ENCODE measurements at places on chromosomes 6 and 20.

GRCh38 chr6:37478827-37479226 is 20.9 kb downstream of the CCDC167 start:
- peaks cover 26% of the 10 kb centered on the region for H3K4me1 ChIP-seq
- no peak overlapping the region for H3K27ac ChIP-seq
- H3K27me3 ChIP-seq: no peaks in the 10 kb centered on the region
- DNase-seq: no peak
- H3K36me3 ChIP-seq: peaks cover 100% of the 10 kb centered on the region

DNA sequence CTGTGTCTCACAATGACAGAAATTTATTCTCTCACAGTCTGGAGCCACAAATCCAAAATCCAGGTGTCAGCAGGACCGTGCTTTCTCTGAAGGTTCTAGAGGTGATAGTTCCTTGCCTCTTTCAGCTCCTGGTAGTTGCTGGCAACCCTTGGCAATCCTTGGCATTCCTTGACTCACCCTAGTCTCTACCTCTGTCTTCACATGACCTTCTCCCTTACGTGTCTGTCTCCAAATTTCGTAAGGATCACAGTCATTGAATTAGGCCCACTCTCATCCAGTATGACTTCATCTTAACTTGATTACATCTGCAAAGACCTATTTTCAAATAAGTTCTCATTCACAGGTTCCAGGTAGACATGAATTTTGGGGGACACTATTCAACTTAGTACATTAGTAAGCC is 143.1 kb downstream of the CEP57L1 start:
- H3K27me3 ChIP-seq: no peaks in the 10 kb centered on the region
- H3K36me3 ChIP-seq: no peaks in the 10 kb centered on the region
- H3K4me1 ChIP-seq: no peaks in the 10 kb centered on the region
- no peak overlapping the region for H3K4me3 ChIP-seq
- no peak for DNase-seq

- H3K36me3 ChIP-seq: no peaks in the 10 kb centered on the region
- H3K27me3 ChIP-seq: peaks cover 84% of the 10 kb centered on the region
- H3K4me3 ChIP-seq: no peak overlapping the region
- no peak overlapping the region for H3K27ac ChIP-seq
Observed at GRCh38 chr6:101396548-101397173, 3.2 kb downstream of the GRIK2 start.

GRCh38 chr6:5339786-5340185 is 78.5 kb downstream of the FARS2 start:
- peaks cover 27% of the 10 kb centered on the region for H3K4me1 ChIP-seq
- DNase-seq: no peak
- no peaks in the 10 kb centered on the region for H3K27me3 ChIP-seq
- no peak overlapping the region for H3K4me3 ChIP-seq
- no peak overlapping the region for H3K27ac ChIP-seq
- H3K36me3 ChIP-seq: no peaks in the 10 kb centered on the region

DNA sequence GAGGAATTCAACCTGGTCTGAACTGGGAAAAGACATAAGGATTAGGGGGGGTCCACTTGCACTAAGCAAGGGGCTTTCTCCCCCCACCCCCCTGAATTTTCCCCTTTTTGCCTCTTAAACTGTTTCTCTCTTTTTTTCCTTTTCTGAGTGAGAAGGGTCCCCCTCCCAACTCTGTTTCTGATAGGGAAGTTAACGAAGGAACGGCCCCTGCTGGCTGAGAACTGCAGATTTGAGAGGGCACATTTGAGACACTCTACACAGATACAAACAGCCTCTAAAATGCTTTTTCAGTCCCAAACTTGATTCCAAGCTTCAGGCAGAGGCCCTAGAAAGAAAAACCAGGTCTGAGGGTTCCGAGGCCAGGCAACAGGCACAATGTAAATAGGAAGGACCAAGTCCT is 91.7 kb downstream of the JARID2 start:
- no peak for DNase-seq
- H3K27me3 ChIP-seq: no peaks in the 10 kb centered on the region
- H3K4me1 ChIP-seq: peaks cover 67% of the 10 kb centered on the region
- no peak overlapping the region for H3K27ac ChIP-seq
- no peak overlapping the region for H3K4me3 ChIP-seq

Measured in heart left ventricle (tissue), 16 donors.